ENCODE measurements at places on chromosomes 1 and 21.

GRCh38 chr1:234148816-234149215 lies 224.4 kb upstream of the COA6 start:
- no peak for DNase-seq

DNA sequence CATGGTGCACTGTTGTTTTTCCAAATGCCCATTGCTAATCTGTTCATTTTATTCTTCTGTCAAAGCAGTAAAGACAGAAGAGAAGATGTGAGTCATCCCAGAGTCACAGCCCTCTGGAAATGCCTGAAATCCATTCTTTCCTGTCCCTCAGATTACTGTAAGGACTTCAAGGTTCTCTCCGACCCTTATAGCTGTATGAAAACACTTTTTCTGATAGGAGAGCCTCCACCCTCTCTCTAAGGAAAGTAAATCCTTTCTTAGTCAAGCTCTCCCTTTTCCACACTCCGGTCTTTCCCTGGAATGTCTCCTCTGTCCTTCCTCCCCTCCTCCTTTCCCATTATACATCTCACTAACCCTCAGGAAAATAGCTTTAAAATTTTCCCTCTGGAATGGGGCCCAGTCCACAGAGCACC lies 3.5 kb upstream of the PRDX6 start:
- no peak for DNase-seq

DNA sequence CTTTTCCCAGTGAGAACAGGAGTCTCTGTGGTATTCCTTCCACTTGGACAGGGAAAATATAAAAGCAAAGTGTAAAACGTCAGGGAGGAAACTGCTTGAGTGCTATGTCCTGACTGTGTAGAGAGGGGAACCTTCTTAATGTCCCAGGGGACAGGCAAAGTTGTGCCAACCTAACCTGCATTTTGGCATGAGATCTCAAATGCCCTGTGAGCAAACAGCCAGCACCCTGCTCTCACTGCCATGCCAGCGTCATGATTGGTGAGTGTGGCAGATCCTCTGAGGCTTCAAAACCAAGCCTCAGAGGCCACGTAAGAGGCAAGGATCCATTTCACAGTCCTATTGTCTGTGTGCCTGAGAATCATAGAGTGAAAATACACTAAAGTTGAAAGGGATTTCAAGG lies 49.7 kb upstream of the RAP1A start:
- DNase-seq = no peak

DNA sequence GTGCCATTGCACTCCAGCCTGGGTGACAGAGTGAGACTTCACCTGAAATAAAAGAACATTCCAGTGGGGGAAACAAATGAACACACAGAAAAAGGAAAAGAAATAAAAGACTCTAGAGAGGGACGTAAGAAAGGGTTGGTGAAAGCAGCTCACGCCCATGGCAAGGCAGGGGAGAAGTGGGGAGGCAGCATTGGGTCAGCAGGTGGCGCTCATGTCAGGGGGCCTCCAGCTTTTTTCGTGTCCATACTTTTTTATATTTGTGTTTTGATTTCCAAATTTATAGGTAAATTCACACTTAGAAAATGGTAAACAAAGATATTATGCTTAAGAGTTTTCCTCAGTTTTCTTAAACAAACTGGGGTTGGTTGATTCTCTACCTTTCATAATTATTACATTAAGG lies 45.5 kb downstream of the VPS13D start:
- DNase-seq = peak; percentile 60

DNA sequence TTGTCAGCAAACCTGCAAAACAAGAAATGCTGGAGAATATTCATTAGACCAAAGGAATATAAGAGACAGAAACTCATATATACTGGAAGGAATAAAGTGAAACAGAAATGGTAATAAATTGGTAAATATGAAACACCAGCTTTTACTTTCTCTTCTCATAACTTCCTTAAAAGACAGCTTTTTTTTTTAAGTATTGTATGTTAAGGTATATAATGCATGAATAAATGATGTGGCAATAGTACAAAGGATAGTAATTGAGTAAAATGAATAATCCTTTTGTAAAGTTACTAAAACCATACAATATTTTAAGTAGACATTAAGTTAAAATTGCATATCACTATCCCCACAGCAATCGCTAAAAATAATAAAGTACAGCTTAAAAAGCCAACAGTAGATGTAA lies 64.8 kb downstream of the TRIM33 start:
- DNase-seq = no peak

- no peak for DNase-seq
Observed at GRCh38 chr1:9648171-9648570, 3.4 kb upstream of the PIK3CD start.
